ENCODE measurements at places on chromosomes 6 and 20.

- no peak for DNase-seq
Measured at GRCh38 chr6:83270971-83271719, 78.0 kb downstream of the RWDD2A start.

GRCh38 chr6:7692453-7692784 is 33.5 kb upstream of the BMP6 start:
- no peak for DNase-seq

DNA sequence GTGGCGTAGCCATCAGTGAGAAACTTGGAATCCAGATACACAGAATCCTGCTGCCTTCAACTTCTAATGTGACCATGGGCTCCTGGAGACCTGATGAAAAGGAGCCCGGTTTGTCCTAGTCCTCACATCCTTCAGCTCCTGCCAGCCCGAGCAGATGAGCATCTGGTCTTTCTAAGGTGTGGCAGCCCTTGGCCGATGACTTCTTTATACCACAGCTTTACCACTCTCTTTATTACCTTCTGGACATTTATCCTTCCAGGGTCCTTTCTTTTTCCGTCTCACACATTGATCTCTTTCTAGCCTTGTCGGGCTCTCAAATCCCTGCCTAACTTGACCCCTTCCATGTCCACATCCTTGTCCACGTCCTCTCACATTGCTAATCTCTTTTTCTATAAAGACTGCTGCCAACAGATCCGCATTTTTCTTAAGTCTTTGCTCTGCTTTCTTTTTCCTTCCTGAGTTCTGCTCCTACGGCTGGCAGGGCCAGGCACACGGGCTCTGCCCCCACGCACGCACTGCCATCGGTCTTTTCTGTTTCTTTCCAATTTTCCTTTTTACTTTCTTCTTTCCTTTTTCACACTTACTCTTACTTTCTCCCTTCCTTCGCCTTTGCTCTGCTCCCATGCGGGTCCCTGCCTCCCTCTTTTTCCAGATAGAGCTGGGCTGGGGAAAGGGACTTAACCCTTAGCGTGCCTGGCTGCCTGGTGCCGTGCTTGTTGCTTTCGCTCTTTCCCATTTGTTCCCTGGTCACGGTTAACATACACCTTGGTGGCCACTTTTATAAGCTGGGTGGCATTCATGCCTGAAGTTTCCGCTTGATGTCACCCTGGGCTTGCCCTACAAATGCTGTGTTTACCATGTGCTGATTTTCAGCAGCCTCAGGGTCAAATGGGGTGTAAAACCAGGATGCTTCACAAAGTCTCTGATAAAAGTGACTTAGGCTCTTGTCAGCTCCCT is 9.4 kb upstream of the GMPR start:
- DNase-seq = no peak

DNA sequence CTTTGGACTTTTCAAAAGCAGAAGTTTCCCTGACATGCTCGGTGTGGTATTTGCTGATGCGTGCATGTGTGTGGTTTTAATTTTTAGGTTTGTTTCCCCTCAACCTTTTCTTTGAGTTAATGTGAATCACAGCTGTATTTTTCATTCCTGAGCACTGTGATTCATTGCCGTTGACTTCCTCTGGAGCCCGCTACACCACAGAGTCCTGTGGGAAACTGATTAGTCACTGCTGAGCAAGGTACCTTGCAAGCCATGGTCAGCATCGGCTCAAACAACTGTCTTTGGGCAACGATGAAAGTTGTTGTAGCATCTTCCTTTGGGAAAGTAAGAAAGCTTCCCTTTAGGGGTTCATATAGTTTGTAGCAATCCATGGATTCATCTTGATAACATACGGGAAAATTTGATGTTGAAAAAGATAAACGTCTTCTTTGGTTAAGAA is 57.5 kb downstream of the RIN2 start:
- DNase-seq = no peak

- no peak for DNase-seq
Measured at GRCh38 chr6:130981409-130981808, 81.6 kb downstream of the EPB41L2 start.

DNA sequence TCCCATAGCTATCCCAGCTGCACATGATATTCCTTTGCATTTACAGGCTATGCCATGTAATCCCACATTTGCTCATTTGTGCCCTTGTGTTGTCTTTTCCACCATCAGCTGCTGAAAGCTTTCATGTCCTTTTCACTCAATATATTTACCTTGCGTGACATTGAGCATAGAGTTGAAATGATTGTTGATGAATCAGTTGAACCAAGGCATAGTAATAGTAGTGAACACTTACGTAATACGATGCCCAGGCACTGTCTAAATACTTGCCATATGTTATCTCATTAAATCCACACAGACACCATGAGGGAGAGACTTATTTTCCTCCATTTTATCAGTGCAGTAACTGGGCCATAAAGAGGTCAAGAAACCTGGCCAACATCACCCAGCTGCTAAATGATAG is 13.1 kb downstream of the RNF8 start:
- DNase-seq = no peak

DNA sequence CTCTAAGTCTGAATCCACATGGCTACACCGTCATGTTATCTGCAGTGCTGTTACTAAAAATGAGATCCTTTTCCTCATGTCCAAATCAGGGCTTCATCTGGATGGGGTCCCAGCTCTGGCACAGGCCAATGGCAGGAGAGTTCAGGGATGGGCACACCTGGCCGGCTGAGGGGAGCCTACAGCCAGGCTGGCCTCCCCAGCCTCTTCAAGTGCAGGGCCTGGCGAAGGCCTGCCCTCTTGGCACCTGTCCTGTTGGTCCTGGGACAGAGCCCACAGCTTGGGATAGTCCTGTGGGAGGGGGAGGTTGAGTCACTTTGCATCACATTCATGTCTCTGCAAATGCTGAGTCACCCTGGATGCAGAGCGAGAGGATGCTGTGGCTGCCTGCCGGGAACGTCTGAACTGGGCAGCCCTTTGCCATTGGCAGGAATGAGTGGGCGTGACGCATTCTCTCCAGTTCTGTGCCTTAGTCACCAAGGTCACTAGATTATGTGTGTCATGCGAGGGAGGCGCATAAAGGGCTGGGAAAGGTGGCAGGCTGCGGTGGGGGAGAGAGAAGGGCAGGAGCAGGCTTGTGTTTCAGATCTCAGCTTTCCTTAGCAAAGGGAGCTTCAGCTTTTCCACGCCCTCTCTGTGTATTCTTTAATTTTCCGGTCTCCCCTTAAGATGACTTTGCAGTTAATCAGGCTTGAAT is 223.2 kb upstream of the ECI2 start:
- no peak for DNase-seq

- DNase-seq = no peak
Measured at GRCh38 chr6:20812776-20813175, 278.5 kb downstream of the CDKAL1 start.

DNA sequence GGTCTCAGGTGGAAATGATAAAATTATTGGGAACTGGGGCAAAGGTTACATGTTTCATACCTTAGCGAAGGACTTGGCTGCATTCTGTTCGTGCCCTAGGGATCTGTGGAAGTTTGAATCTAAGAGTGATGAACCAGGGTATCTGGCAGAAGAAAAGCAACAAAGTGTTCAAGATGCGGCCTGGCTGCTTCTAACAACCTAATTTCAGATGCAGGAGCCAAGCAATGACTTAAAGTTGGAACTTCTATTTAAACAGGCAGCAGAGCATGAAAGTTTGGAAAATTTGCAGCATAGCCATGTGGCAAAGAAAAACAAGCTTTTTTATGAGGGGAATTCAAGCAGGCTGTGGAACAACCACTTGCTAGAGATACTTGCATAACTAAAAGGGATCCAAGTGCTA is 73.5 kb downstream of the CD24 start:
- DNase-seq = no peak

GRCh38 chr6:87909849-87910248 is 137.8 kb upstream of the SPACA1 start:
- DNase-seq = no peak

- DNase-seq = no peak
Measured at GRCh38 chr6:30450548-30450908, 38.8 kb upstream of the HLA-E start.

- DNase-seq = no peak
Measured at GRCh38 chr6:73537677-73538076, 16.8 kb upstream of the EEF1A1 start.

- no peak for DNase-seq
Measured at GRCh38 chr6:50905297-50905696, 86.6 kb downstream of the TFAP2B start.

DNA sequence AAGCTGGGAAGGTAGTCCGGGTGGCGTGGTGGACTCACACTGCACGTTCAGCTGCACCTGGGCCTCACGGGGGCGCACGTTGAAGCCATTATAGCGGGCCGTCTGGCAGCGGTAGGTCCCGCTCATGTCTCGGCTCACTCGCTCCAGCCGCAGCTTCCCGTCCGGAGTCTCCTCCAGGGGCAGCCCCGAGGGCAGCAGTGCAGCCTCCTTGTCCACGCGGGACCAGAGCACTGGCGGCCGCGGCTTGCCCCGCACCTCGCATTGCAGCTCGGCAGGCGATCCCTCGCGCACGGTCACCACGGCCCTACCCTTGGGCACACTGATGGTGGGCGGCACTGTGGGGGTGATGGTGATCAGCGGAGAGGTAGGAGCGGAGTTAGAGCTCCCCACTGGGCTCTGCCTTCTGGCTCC is 47.6 kb downstream of the MDGA1 start:
- DNase-seq = no peak

- no peak for DNase-seq
Measured at GRCh38 chr6:132484680-132485018, 28.3 kb downstream of the STX7 start.

DNA sequence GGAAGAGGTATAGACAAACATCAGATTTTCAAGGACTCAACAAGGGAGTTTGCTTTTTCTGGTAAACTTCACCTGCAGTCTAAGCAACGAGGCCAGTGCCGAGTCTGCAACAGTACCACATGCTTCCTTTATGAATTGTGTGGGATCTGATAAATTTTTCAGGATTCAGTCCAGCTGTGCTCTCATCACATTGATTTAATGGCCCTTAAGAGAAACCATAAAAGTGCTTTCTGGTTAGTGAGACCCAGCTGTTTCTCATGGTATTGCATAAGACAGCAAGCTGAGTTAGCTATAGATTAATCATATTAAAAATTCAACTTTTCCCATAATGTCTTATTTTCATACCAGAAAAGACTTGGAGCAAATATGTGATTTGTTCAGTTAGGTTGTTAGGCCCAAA is 291.4 kb downstream of the CENPW start:
- no peak for DNase-seq

GRCh38 chr6:115891111-115891669 is 169.5 kb downstream of the FRK start:
- DNase-seq = no peak

- no peak for DNase-seq
Measured at GRCh38 chr6:145141572-145141971, 593.7 kb downstream of the EPM2A start.

GRCh38 chr6:168310945-168311344 is 8.6 kb downstream of the DACT2 start:
- no peak for DNase-seq

- DNase-seq = no peak
Measured at GRCh38 chr20:18011951-18012645, 43.3 kb downstream of the MGME1 start.

- DNase-seq = no peak
Measured at GRCh38 chr6:22888163-22888752, 318.9 kb downstream of the HDGFL1 start.

GRCh38 chr6:135731116-135731515 is 120.4 kb upstream of the PDE7B start:
- no peak for DNase-seq

GRCh38 chr6:7479801-7480266 is 61.6 kb upstream of the DSP start:
- no peak for DNase-seq

GRCh38 chr6:148965287-148965686 is 218.5 kb downstream of the UST start:
- no peak for DNase-seq

DNA sequence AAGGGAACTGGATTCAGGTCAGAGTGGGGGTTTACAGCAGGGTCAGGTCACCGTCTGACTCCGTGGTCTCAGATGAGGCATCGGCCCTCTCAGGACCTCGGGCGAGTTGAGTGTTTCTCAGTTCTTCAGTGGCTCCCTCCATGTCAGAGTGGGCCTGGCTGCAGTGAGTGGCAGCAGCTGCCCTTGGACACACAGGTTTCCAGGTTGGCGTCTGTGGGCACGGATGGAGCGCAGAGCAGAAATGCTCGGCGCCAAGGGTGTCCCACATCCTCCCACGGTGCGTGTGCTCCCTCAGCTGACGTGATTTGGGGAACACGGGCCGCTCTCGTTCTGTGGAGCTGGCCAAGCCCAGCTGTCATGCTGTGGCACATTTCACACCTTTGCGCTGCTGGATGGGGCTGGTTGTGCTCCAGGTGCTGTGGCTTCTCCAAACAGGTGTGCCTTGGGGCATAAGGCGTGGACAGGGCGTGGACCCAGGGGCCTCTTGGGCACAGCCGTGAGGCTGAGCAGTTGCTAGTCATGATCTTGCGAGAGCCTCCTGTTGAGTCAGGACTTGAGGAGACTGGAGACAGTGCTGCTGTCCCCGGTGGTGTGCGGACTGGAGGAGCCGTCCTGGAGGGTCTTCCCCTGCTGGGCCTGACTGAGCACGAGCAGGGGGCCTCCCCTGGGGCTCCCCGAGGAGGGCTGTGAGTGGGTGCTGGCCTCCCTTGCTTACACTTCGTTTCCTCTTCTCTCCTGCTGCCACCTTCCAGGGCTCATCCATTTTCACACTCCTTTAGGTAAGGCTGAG is 9.5 kb upstream of the DNAJC5 start:
- no peak for DNase-seq

DNA sequence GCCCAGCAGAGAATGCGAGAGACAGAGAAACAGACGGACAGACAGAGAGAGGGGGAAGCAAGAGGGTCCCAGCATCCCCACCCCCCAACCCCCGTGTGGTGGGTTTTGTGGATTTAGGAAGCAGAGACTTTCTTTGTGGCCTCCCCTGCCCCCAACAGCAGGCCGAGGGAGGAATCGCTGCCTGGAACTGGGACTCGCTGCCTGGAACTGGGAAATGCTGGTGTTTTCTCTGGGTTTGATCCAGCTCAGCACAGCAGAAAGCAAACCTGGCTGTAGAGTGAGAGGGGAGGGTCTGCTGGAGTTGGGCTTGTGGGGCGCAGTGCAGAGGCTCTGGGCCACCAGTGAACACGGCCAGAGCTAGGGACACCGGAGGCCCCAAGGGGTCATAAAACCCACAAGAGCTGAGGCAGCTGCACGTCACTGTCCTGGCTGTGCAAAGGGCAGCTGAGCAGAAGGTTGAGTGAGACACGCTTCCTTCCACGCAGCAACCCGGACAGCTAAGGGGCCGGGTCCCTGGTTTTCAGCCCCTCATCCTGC is 181.8 kb downstream of the TAF4 start:
- DNase-seq = no peak

DNA sequence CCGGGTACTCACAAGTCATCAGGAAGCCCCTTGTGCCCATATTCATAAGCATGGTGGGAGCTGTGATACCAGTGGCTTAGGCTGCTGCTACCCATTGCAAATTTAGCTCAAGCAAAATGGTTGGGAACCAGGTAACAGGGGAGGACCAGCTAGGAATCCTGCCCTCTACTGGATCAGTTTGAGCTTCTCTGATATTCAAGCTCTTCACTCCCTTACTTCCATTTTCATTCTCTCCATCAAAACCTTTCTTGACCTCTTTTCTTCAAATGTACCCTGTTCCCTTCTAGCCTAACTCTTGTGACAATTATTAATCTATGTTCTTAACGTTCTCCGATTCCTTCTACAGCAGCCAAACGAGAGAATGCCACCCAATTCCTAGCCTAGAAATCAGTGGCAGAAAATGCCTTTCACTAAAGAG is 9.7 kb downstream of the NOL7 start:
- no peak for DNase-seq

- no peak for DNase-seq
Measured at GRCh38 chr6:116497113-116497676, 14.2 kb upstream of the CALHM5 start.

- DNase-seq = no peak
Measured at GRCh38 chr20:5212907-5213487, 86.2 kb downstream of the CDS2 start.

All from activated CD8-positive, alpha-beta memory T cell treated with anti-CD3 and anti-CD28 coated beads for 48 hours (primary cell).